ENCODE measurements at places on chromosomes 7 and 10.

- no peak overlapping the region for H3K4me3 ChIP-seq
- peaks cover 7% of the 10 kb centered on the region for H3K4me1 ChIP-seq
- H3K27me3 ChIP-seq: no peaks in the 10 kb centered on the region
- peaks cover 64% of the 10 kb centered on the region for H3K36me3 ChIP-seq
- no peak overlapping the region for H3K27ac ChIP-seq
Measured at GRCh38 chr7:6420680-6421079, 27.1 kb downstream of the DAGLB start.

DNA sequence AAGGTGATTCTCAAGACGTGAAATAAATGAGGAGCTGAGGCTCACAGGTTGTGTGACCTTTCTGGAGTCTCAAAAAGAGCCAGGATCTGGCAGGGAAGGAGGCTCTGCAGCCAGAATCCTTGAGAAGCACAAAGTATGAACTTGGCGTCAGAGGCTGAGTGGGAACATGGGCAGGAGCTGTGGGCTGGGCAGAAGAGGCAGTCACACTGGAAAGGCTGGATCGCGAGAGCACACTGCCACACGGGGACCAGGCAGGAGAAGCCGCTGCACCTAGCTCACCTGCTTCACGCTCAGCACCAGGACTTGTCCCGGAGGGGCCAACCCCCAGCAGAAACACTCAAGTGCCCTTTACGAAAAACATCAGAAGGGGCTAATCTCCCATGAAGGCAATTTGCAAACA, 535.0 kb downstream of the TNS3 start:
- DNase-seq: no peak
- no peak overlapping the region for H3K4me3 ChIP-seq
- H3K27me3 ChIP-seq: no peaks in the 10 kb centered on the region
- no peak overlapping the region for H3K27ac ChIP-seq
- H3K36me3 ChIP-seq: no peaks in the 10 kb centered on the region
- peaks cover 17% of the 10 kb centered on the region for H3K4me1 ChIP-seq

GRCh38 chr7:34282271-34282670, 375.7 kb upstream of the NPSR1 start:
- DNase-seq: no peak
- no peaks in the 10 kb centered on the region for H3K36me3 ChIP-seq
- peaks cover 3% of the 10 kb centered on the region for H3K4me1 ChIP-seq
- H3K27ac ChIP-seq: no peak overlapping the region
- H3K27me3 ChIP-seq: no peaks in the 10 kb centered on the region
- no peak overlapping the region for H3K4me3 ChIP-seq

DNA sequence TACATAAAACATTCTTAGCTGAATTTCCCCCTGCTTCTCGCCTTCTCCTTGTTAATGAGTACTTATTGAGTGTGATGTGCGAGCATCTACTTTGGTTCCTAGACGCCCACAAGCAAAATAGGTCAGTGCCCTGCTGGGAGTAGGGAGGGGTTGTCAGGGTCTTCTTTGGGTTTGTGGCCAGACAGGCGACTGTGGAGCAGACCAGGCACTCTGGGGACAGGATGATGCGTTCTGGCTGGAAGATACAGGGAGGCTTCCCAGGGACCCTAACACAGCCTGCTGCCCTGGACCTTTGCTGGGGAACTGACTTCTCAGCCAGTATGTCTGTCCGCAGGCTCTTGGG, 227.2 kb downstream of the CUX1 start:
- H3K36me3 ChIP-seq: no peaks in the 10 kb centered on the region
- no peaks in the 10 kb centered on the region for H3K27me3 ChIP-seq
- no peak for DNase-seq
- H3K27ac ChIP-seq: peak overlapping the region; percentile 59

DNA sequence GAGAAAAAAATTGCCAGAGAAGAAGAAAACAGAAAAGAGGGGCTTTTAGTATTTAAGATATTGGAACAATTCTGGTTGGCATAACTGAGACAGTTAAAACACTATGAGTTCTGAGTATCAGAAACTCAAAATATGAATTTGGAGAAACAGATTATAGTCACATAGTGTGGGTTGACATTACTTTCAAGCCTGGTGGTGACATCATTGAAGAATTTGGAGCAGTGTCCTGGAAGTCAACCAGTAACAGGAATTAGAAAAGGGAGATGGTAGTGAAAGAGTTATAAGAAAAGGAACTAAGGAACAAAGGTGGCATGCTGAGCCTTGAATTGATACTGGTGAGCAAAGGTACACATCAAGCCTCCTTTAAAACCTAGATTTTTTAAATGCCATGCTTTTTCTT, 88.2 kb downstream of the ZNF438 start:
- no peak overlapping the region for H3K27ac ChIP-seq
- no peaks in the 10 kb centered on the region for H3K4me1 ChIP-seq
- DNase-seq: no peak
- no peaks in the 10 kb centered on the region for H3K27me3 ChIP-seq
- H3K4me3 ChIP-seq: no peak overlapping the region

DNA sequence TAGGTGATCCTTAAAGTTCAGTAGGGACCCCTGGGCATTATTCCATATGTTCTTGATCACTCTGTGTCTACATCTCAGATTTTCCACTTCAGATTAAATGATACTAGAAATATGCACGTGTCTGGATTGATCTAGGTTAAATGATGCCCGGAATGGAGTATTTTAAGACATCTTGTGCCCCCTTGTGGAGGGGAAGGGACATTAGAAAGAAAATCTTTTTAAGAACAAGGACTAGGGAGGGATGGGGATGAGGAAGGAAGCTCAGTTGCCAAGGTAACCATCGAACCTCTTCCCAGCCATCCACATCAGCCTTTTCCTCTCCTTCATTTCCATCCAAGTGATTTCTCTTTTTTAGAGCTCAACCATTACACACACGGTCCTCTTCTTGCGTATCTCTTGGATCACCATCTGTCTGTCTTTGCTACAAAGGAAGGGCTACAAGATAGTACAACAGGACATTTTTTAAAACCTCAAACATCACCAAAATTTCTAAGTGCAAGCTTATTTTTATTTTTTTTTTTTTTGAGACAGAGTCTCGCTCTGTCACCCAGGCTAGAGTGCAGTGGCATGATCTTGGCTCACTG, 40.5 kb downstream of the PRSS2 start:
- DNase-seq: no peak
- H3K27me3 ChIP-seq: no peaks in the 10 kb centered on the region
- H3K36me3 ChIP-seq: no peaks in the 10 kb centered on the region
- no peak overlapping the region for H3K4me3 ChIP-seq

GRCh38 chr7:135349746-135350145, 116.1 kb downstream of the STRA8 start:
- H3K27me3 ChIP-seq: peaks cover 14% of the 10 kb centered on the region
- no peaks in the 10 kb centered on the region for H3K36me3 ChIP-seq
- H3K27ac ChIP-seq: no peak overlapping the region
- no peak overlapping the region for H3K4me3 ChIP-seq
- H3K4me1 ChIP-seq: peaks cover 4% of the 10 kb centered on the region
- DNase-seq: no peak

- no peak overlapping the region for H3K27ac ChIP-seq
- no peak overlapping the region for H3K4me3 ChIP-seq
- DNase-seq: no peak
- peaks cover 2% of the 10 kb centered on the region for H3K4me1 ChIP-seq
Measured at GRCh38 chr7:144818511-144818910, 17.3 kb downstream of the TPK1 start.

DNA sequence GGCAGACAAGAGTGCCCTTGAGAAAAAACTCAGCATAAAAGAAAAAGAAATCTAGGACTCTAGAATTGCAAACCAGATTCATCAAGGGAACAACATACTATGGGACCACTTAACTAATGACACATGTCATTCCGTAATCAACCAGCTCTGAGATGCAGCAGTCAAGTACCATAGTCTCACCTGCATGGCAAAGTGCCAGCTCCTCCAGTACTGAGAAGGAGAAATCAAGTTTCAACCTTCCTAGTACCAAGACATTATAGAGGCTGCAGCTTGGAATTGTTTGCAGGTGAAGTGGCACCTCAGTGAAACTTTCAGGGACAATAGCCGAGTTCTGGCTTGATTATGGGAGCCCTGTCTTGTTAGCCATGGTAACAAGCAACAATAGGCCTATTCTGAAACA, 11.5 kb downstream of the STEAP1 start:
- H3K4me3 ChIP-seq: no peak overlapping the region
- no peak overlapping the region for H3K27ac ChIP-seq
- H3K4me1 ChIP-seq: no peaks in the 10 kb centered on the region
- H3K27me3 ChIP-seq: no peaks in the 10 kb centered on the region
- H3K36me3 ChIP-seq: peaks cover 26% of the 10 kb centered on the region

DNA sequence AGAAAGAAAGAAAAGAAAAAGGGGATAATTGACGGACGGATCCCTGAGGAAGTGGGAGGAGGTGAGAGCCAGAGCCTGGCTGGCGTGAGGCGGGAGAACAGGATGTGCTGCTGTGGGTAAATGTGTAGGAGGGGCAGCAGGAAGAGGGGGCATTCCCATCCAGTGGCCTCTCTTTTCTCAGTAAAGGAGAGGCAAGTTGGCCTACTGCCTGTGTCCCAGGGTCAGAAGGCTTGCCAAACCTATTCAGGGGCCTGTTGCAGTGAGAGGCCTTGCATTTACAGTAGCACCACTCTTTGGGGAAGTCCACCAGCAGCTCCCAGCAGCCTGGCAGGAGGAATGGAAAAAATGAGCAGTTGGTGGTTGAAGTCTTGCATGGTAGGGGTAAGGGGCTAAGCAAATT, 26.6 kb upstream of the ASCC1 start:
- H3K27me3 ChIP-seq: no peaks in the 10 kb centered on the region
- H3K36me3 ChIP-seq: no peaks in the 10 kb centered on the region
- DNase-seq: no peak
- H3K4me3 ChIP-seq: no peak overlapping the region
- H3K4me1 ChIP-seq: peaks cover 27% of the 10 kb centered on the region
- H3K27ac ChIP-seq: no peak overlapping the region

Measured in osteoblast (primary cell).